Epithelial cell of prostate (primary cell): ENCODE measurements at places on chromosomes 16 and 17.

- DNase-seq: peak; percentile 60
Measured at GRCh38 chr16:88782454-88783390, 2.3 kb downstream of the PIEZO1 start.

DNA sequence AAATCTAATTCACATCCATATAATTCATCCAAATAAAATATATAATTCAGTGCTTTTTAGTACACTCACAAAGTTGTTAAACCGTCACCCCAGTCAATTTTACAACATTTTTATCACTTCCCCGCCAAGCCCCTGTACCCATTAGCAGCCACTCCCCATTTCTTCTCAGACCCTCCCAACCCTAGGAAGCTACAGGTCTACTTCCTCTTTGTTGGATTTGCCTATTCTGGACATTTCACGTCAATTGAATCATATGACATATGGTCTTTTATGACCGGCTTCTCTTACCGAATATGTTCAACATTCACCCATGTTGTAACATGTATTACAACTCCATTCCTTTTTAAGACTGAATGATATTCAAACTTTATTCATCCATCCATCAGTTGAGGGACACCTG is 19.9 kb upstream of the MLKL start:
- DNase-seq: no peak

GRCh38 chr17:74427763-74428153 is 4.1 kb upstream of the GPRC5C start:
- DNase-seq: no peak

DNA sequence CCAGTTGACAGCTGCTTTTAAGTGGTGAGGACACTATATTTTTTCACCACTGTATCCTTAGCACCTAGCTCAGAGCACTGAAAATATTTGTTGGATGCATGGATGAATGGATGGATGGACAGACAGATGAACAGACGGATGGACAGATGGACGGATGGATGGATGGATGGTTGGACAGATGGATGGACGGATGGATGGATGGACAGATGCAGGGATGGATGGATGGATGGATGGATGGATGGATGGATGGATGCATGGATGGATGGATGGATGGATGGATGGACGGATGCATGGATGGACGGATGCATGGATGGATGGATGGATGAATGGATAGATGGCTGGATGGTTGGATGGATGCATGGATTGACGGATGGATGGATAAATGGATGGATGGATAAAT is 12.4 kb upstream of the SLC5A11 start:
- DNase-seq: no peak

DNA sequence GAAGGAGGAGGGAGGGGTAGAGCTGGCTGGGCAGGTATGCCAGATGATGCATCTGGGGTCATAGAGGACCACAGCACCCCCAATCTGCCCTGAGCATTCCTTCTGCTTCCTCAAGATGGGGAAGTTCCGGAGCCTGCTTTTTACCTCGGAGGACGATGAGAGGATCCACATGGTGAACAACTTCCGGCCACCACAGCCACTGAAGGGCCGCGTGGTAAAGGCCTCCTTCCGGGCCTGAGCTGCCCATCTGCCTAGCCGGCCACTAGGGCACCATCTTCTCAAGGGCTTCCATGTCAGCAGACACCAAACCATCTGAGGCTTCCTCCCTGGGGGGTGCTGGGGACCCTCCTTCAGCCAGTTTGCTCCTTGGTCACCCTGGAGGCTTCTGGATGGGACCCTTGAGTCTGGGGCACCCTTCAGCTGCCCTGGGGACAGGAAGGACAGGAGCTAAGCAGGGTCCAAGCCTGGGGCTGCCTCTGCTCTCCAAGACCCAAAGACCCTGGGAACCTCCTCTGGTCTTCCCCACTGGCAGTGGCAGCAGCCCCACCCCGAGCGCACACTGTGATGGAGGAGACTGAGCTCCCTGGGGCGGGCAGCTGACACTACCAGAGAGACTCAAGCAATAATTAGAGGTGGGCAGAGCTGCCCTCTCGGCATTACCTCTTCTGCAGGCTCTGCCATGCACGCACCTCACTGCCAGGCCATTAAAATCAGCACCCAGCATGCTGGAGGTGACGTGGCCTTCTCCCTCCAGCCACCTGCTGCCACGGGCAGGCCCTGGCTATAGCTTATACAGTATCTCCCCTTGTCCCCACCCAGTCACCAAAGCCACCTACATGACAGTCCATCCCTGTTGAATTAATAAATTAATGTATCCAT is 9.3 kb downstream of the CA7 start:
- no peak for DNase-seq

DNA sequence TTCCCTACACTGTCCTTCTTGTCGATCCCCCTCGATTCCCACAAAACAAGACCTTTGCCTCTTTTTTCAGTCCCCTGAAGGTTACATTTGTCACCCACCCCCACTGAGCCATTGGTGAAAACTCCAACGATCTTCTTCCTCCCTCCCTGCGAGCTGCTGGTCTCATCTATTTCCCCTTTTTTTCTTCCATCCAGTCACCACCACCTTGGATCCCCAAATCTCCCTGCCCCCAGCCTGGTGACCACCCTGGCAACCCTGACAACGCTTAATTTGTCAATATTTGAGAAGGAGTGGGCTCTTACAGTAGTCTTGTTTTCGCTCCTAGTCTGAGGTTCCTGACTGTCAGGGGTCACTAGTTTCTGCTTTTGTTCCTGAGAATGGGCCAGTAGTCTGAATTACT is 62.9 kb downstream of the SMPD3 start:
- no peak for DNase-seq

DNA sequence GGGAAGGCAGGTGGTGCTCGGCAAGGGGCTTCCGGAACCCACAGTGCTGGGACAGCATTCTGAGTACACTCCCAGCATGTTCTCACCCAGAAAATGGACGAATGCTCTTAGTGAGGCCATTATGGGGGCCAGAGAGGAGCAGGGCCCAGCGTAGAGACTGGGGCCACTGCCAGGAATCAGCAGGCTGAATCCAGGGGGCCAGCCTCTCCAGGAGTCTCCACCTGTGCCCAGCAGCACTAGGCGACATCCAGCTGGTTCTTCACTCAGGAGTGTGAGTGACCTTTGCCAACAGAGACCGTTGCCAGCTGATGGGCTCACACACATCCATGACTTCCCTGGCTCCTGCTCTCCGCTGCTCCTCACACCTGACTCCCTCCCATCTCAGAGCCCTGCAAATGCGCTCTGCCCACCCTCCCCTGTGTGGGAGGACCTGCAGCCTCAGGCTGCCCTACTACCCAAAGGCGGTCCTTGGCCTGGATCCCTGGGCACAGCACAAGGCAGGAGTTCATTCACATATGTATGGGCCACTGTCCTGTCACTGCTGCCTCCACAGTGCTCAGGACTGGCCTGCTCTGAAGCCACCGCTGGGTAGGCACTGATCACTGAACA is 5.1 kb downstream of the RHBDF1 start:
- DNase-seq: no peak

- DNase-seq: peak; percentile 8
Measured at GRCh38 chr16:19583665-19584300, 28.3 kb downstream of the VPS35L start.

DNA sequence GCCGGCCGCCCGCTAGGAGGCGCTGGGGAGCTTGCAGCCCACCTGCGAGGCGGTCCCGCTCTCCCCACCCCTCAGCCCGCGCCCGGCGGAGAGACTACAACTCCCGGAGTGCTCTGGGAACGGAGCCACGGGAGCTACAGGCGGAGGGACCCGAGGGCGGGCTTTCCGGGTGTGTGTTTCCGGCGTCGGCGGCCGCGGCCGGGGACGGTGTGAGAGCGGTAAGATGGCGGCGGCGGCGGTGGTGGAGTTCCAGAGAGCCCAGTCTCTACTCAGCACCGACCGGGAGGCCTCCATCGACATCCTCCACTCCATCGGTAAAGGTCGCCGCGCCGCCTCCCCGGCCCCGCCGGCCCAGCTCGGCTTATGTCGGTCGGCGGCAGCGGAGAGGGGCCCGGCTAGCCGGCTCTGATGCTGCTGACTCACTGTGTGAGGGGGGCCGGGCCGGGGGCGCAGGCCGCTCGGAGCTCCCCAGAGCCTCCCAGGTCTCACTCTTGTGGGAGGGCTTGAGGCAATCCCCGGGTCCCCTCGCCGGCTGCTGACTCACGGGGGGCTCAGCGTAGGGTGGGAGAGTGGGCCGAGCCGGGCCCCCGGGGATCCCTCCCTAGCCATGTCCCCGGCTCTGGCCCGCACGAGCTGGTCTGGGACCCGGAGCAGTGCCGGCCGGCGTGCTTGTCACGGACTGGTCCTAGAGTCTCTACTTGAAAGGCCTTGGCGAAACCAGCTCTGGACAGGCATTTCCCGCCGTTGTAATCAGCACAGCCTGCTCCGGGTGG is at the start of gene PSMD11:
Gene PSMD11, plus strand, starts transcription at position 210 of the 773 bp plus-strand sequence. Its CDS starts 14 bp downstream, at position 224.
- peak; percentile 74 for DNase-seq

DNA sequence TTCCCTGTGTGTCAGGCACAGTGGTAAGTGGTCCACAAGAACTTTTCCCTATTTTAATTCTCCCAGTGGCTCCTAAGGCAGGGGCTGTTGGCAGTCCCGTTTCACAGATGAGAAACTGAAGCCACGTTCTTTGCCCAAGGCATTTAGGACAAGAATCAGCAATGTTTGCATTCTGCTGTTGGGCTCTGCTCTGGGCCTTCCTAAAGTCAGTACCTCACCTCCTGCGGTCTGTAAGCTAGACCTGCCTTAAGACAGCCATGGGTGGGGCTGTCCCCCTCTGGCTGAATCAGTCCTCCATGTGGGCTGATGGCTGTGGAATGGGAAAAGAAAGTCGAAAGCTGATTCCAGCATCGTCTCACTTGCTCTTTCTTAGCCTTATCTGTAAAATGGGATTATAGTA is 304.8 kb downstream of the MAF start:
- no peak for DNase-seq

GRCh38 chr16:27364493-27365141 is 37.4 kb upstream of the IL21R start:
- DNase-seq: peak; percentile 66

DNA sequence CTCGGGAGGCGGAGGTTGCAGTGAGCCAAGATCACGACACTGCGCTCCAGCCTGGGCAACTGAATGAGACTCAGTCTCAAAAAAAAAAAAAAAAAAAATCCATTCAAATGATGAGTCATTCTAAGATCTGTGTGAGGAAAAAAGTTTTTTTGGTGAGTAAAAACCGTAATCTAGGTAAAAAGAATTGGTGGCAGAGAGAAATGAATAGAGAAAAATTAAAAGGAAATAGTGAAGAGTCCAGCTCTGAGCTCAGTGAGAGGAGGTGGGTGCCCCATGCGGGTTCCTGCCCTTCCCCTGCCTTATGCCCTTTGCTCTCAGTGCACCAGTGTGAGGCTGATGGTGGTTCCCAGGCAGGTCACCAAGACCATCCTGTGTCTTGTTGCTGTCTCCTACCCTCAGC is 20.9 kb downstream of the GAN start:
- no peak for DNase-seq

DNA sequence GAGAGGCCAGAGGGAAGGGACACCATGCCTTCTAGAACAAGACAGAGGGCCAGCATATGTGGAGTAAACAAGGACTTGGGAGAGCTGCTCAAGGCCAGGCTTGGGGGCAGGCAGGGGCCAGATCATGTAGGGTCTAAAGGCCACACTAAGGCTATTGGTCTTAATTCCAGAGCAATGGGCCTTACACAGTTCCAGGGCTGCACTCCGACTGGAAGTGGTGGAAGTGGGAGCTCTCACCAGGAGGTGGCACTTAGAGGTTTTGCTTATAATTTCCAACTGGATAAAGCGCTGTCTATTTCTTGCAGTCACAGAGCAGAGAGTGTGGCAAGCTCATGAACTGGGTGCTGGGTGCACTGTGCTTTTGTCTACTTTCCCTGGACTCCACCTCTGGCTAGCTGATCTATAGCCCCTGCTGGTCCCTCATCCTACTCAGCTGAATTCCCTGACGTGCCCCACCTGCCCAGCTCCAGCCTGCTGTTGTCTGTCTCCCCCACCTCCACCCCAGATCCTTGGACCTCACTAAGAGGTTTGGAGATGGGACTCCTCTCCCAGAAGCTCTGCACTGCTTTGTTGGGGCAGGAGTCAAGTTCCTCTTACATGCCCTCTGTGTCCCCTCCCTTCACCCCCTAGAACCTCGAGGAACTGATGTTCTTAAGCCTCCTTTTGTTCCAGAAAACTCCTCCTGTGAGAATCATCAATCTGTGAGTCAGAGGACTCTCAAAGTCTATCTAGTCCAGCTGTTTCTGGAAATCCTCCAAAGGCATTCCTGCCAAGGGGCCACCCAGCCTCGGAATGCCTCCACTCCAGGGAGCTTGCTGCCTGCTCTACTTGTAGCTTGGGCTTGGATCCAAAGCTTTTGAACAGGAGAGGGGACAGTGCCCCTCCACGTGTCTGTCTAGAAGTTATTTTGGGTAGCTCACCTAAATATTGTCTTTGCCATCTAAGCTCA is 48.1 kb upstream of the KSR1 start:
- no peak for DNase-seq

DNA sequence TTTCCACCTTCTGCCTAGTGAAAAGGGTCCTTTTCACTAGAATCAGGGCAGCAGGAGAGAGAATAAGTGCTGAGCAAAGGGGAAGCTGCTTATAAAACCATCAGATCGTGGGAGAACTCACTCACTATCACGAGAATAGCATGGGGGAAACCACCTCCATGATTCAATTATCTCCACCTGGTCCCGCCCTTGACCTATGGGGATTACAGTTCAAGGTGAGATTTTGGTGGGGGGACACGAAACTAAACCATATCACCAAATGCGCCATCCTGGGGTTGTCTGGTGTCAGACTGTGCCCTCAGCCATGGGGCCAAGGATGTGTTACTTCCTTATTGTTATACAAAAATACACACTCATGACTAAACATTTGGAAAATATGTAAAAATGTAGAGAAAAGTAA is 10.4 kb upstream of the KATNB1 start:
- DNase-seq: no peak

GRCh38 chr17:80024206-80024972 is 11.3 kb downstream of the TBC1D16 start:
- DNase-seq: no peak

- DNase-seq: no peak
Measured at GRCh38 chr17:2170023-2170422, 115.1 kb downstream of the HIC1 start.

- no peak for DNase-seq
Measured at GRCh38 chr16:29784157-29784556, 6.1 kb downstream of the ZG16 start.

GRCh38 chr16:75798714-75799113 is 72.4 kb upstream of the CPHXL start:
- DNase-seq: no peak

- no peak for DNase-seq
Measured at GRCh38 chr17:56897646-56898424, 16.0 kb downstream of the TRIM25 start.

DNA sequence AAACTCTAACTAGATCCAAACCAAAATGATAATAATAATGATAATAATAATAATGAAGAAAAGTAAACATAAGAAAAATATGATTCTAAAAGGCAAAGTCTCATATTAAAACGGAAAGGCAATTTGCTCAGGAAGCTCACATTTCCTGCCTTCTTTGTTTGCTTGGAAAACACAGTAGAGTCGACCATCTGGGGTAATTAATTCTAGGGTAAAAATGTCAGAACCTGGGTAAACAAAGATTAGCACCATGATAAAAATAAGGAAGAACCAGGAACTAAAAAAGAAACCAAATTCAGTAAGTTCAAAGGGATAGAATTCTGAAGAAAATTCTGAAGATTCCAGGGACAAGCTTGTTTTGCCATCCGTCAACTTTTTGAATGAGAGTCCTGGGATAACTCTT is 16.2 kb downstream of the KRABD2 start:
- no peak for DNase-seq

GRCh38 chr16:30766206-30766932 is 4.2 kb downstream of the RNF40 start:
- DNase-seq: no peak
